ENCODE measurements at places on chromosomes 3 and 15. TPM values are rescaled to one million over a fixed set of nuclear protein-coding genes. Genes with fewer than 3 reads are reported as not detected.

- no peaks in the 10 kb centered on the region for H3K36me3 ChIP-seq
- DNase-seq: no peak
- H3K4me3 ChIP-seq: no peak overlapping the region
- no peak overlapping the region for H3K27ac ChIP-seq
- no peaks in the 10 kb centered on the region for H3K27me3 ChIP-seq
Observed at GRCh38 chr15:28904541-28905315, 19.0 kb downstream of the APBA2 start.

DNA sequence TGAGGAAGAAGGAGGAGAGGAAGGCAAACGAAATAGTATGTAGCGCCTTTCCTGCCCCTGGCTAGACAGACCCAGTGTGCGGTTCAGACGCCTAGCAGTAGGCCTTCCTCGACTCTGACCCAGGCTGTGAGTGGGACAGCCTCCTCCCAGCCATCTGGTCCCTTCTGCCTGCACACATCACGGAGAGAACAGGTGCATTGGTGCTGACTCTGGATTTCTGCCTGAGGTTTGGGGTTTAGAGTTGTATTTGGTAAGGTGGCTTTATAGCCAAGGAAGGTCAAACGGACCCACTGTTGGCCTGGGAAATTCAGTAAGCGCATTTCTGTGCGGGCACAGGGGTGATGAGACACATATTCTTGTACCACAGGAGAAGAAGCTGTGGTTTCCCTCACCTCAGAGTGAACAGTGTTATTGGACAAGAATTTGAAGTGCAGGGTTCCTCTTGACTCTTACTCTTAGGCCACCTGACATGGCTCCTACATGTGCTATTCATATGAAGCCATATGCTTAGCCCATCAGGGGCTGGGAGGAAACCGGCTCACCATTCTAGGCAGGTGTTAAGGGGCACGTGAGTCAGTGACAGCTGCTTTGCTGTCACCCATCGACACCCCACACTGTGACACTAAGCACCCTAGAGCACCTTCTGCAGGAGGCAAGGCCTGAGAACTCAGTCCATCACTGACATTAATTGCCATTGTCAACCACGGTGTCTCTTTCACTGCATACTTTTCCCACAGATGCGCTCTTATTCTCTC, 143.3 kb downstream of the CHDH start:
- H3K27me3 ChIP-seq: no peaks in the 10 kb centered on the region
- H3K27ac ChIP-seq: no peak overlapping the region
- H3K36me3 ChIP-seq: no peaks in the 10 kb centered on the region
- DNase-seq: no peak
- H3K4me1 ChIP-seq: no peaks in the 10 kb centered on the region
- H3K4me3 ChIP-seq: no peak overlapping the region

- no peak overlapping the region for H3K4me3 ChIP-seq
- H3K36me3 ChIP-seq: no peaks in the 10 kb centered on the region
- H3K27ac ChIP-seq: no peak overlapping the region
- H3K27me3 ChIP-seq: no peaks in the 10 kb centered on the region
- DNase-seq: no peak
Observed at GRCh38 chr15:80228959-80229610, 22.9 kb downstream of the CTXND1 start.

DNA sequence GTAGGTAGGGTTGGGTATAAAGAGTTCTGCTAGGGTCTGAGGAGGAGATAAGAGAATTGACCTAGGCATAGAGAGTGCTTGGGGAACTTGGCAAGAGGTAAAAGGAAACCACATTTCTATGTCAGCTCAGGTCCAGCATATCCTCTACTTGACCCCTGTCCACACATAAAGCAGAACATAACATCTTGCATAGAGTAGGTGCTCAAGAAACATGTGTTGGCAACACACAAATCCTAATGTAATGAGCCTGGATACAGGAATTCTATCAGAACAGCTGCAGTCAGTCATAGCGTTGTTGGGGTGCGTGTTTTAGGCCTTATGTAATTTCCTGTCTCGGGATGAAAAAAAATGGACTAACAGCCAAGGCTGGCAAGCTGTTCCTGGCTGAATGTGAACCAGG, 35.0 kb upstream of the PLCL2 start:
- H3K27me3 ChIP-seq: no peaks in the 10 kb centered on the region
- H3K36me3 ChIP-seq: no peaks in the 10 kb centered on the region
- DNase-seq: no peak

- H3K27ac ChIP-seq: no peak overlapping the region
- H3K36me3 ChIP-seq: no peaks in the 10 kb centered on the region
- H3K27me3 ChIP-seq: no peaks in the 10 kb centered on the region
- H3K4me1 ChIP-seq: no peaks in the 10 kb centered on the region
Observed at GRCh38 chr3:176992978-176993377, 204.3 kb downstream of the TBL1XR1 start.

DNA sequence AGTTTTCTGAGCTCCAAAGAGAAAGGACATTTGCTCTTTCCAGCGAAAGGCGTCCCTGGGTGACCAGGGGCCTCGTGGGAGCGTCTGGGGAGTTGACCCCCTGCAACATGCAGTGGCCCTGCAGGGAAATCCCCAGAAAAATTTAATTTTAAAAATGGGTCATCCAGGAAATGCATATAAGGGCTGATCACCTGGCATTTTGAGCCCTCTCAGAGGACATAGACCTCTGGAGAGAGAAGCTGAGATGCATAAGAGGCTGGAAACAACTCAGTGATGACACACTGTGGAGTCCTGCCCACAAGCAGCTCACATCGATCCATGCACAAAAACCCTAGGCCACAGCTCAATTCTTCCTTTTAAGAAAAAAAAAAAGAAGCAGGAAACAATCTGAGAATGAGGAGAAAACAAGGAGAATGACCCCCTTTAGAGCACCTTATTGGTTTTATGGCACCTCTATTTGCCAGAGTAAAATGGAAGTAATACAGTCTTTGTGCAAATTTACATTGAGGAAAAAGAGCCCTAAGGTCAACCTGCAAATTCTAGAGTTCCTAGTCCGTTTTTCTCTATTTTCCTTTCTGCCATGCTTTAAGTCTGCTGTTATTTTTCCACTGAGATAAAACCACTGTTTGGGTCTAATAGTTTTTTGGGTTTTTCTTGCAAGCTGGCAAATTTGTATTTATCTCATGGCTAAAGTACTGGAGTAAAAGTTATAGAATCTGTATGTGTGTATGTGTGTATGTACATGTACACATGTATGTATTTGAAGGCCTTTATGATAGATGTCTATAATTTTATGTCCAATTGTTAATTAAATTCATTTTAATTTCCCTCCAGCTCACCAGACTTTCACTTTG, 6.9 kb upstream of the BDH1 start:
- H3K36me3 ChIP-seq: no peaks in the 10 kb centered on the region
- H3K27ac ChIP-seq: no peak overlapping the region
- no peaks in the 10 kb centered on the region for H3K27me3 ChIP-seq

CCDC54 gene
- total RNA-seq: not detected

MASP1 gene
- 121 TPM for total RNA-seq

SMCO1 gene
- not detected for total RNA-seq

Data from uterus (tissue), 4 donors.